T-cell (primary cell): ENCODE measurements at places on chromosomes 6 and 20. TPM values are rescaled to one million over a fixed set of nuclear protein-coding genes. Genes with fewer than 3 reads are reported as not detected.

The TMEM14B gene
- total RNA-seq = 69.5 TPM

The C6orf58 gene
- total RNA-seq = not detected

The GHRH gene
- total RNA-seq = not detected

The BNIP5 gene
- not detected for total RNA-seq

The SGK2 gene
- 1.4 TPM for total RNA-seq

The FOXF2 gene
- not detected for total RNA-seq

The KIAA1755 gene
- not detected for total RNA-seq

The SCP2D1 gene
- total RNA-seq = not detected

The CYP21A2 gene
- total RNA-seq = 1.6 TPM

The CST2 gene
- total RNA-seq = not detected

The CTAGE9 gene
- not detected for total RNA-seq

The SEMG1 gene
- total RNA-seq = not detected

The BPIFB6 gene
- not detected for total RNA-seq

The OOEP gene
- not detected for total RNA-seq

The KCNQ2 gene
- total RNA-seq = 0.25 TPM

The SUPT3H gene
- 10.7 TPM for total RNA-seq

The ID4 gene
- not detected for total RNA-seq

The ALDH5A1 gene
- 10.4 TPM for total RNA-seq

The GTSF1L gene
- not detected for total RNA-seq

The MUC21 gene
- total RNA-seq = not detected

The IL17A gene
- total RNA-seq = not detected

The HMGA1 gene
- total RNA-seq = 119 TPM

The PAQR8 gene
- total RNA-seq = 34.0 TPM

The DACT2 gene
- not detected for total RNA-seq

The BFSP1 gene
- 0.49 TPM for total RNA-seq

The ZNF311 gene
- 0.61 TPM for total RNA-seq

The SLA2 gene
- 28.8 TPM for total RNA-seq

The DLK2 gene
- total RNA-seq = 1.9 TPM

The GRM1 gene
- total RNA-seq = not detected

The CDKAL1 gene
- total RNA-seq = 20.5 TPM

The BTN1A1 gene
- total RNA-seq = not detected

The NFS1 gene
- 31.4 TPM for total RNA-seq

The KDM1B gene
- total RNA-seq = 9.0 TPM

The RIPPLY2 gene
- not detected for total RNA-seq

The ADTRP gene
- total RNA-seq = 66.1 TPM

The BCAS1 gene
- total RNA-seq = 0.26 TPM

The OR14J1 gene
- total RNA-seq = not detected

The SERINC1 gene
- 114 TPM for total RNA-seq

The RHAG gene
- total RNA-seq = 0.51 TPM

The LRRC73 gene
- not detected for total RNA-seq
